ENCODE measurements at places on chromosomes 11 and 22.

GRCh38 chr22:22558071-22558971 lies 744 bp downstream of the PRAME start:
- no peak for DNase-seq

GRCh38 chr11:79025622-79026021 lies 415.2 kb downstream of the TENM4 start:
- DNase-seq = no peak

DNA sequence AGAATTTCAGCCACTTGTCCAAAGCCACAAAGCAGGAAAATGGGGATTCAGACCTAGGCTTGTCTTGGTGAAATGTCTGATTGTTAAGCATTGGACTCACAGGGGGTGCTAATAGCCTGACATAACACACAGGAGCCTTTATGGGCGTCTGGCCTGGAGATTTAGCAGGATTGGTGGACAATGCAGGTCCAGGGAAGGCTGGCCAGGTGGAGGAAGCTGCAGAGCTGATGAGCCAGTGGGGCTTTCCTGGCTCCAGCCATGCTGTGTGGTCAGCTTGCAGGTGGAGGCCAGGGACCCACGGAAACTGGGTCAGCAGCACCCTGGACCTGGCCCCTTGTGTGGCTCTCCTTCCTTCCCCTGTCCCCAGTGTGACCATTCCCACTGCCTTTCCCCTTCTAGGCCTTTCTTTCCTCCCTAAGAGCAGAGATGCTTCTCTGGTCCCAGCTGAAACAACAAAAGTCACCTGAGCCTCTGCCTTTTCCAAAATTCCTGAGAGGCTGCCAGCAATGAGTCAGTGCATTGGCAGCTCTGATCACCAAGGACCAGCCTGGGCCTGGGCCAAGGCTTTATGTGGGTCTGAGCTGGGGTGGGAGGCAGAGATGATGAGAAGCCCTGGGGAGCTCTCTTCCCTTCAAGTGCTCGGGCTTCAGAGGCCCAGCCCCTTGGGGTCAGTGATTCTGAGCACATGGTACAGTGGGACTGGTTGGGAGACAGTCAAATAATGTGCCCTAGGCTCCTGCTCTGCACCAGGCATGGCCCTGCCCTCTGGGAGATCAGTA lies 85.2 kb downstream of the CCDC81 start:
- no peak for DNase-seq

GRCh38 chr11:45872651-45873356 lies 12.6 kb upstream of the MAPK8IP1 start:
- DNase-seq = no peak

DNA sequence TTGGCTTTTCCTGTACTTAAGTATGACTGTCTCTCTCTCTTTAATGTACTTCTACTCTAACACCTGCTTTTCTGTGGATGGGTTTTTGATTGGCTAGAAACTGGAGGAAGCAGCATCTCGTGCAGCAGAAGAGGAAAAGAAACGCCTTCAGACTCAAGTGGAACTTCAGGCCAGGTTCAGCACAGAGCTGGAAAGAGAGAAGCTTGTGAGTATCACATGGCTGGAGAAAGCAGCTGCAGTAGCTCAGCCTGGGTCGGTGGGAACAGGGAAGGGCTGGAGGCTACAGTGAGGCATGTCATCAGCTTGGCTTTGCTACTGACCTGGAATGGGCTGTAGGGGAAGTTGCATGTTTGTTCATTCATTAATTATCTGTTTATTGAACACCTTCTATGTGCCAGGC lies 74.2 kb downstream of the SWAP70 start:
- no peak for DNase-seq

- DNase-seq = no peak
Observed at GRCh38 chr11:125418396-125418795, 77.7 kb downstream of the FEZ1 start.

- DNase-seq = no peak
Observed at GRCh38 chr11:86916330-86916729, 38.9 kb downstream of the FZD4 start.

- DNase-seq = no peak
Observed at GRCh38 chr11:86696004-86696403, 23.6 kb upstream of the ME3 start.
